ENCODE measurements at places on chromosomes 3 and 15.

DNA sequence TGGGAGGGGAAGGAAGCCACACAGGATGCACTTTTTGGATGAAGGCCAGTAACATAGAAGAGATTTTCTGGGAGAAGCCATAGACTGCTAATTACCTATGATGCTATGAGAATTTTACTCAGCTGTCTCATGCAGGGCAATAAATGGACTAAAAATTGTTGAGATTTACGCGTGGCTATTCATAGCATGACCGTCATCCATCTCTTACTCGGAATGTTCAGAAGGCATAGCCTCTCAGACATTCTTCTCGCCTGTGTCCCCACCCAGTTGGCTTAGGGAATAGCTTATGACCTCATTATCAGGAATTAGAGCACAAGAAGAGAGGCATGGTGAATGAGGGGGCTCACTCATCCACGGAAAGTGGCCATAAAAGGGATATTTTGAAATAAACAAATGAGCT is 107.9 kb upstream of the ATP10A start:
- no peak for DNase-seq

DNA sequence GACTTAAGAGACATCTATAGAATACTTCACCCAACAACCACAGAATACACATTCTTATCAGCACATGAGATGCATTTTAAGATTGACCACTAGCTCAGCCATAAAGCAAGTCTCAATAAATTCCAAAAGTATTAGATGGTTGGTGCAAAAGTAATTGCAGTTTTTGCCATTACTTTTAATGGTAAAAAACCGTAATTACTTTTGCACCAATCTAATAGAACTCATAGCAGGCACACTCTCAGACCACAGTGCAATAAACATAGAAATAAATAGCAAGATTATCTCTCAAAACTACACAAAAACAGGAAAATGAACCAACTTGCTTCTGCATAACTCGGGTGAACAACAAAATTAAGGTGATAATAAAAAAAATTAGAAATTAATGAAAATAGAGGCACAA is 33.7 kb upstream of the PPM1L start:
- no peak for DNase-seq

GRCh38 chr15:80155001-80155377 is 2.2 kb downstream of the FAH start:
- no peak for DNase-seq

DNA sequence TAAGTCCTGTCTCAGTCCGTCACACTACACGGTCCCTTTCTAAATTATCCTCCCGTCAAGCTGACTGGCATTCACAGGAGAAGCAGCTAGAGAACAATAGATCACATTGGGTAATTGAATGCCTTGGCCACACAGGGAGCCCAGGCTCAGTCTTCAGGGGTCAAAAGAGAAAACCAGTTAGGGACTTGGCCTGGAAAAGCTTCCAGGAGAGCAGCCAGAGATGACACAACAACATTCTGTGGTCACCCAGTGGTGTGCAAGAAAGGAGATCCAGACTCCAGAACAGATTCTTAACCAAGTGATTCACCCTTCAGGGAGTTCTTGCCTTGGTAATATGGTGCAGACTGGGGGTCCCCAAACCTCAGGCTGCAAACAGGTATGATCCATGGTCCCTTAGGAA is 15.9 kb downstream of the ARHGAP31 start:
- no peak for DNase-seq

GRCh38 chr15:40428185-40428584 is 12.6 kb upstream of the BAHD1 start:
- no peak for DNase-seq

Measured in activated naive CD4-positive, alpha-beta T cell (primary cell).